Fibroblast of skin of left biceps (primary cell): ENCODE measurements at places on chromosomes 3 and 15.

DNA sequence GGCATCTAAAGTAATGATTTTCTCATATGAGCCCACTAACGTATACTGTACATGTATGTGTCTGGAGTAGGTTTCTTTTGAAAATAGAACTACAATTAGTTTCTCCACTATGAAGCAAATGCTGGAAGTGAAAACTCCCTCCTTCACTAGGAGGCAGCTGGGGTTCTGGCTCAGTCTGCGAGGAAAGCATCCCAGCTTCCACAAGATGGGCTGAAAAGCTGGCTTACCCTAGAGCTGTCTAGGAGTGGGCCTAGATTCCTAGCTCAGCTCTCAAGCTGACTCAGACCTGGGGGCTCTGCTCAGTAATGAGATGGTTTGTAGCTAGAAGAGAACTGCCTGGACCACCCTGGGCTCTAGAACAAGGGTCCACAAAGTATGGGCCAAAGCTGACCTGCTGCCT is 268.3 kb downstream of the THRB start:
- no peak for DNase-seq

GRCh38 chr3:152392272-152392880 is 123.6 kb downstream of the MBNL1 start:
- DNase-seq = no peak

DNA sequence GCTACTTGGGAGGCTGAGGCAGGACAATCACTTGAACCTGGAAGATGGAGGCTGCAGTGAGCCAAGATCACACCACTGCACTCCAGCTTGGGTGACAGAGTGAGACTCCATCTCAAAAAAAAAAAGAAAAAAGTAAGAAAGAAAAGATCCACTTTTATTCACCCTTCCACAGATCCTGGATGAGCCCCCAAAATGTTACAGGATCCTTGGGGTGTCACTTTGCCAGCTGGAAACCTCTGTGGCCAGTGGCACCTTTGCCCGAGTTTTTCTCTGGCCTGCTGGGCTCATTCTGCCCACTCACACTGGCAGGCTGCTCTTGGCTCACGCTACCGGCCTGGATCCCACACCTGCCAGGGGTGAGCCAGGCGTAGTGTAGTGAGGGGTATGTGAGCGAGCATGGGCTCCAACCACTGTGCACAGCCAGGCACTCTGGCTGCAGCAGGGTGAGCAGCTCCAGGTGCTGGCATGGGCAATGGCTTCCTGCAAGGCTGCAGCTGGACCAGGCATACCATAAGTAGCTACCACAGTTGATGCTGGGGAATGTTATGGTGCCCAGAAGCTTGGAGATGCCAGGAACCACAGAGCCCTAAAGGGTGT is 57.8 kb upstream of the C15orf39 start:
- DNase-seq = no peak

DNA sequence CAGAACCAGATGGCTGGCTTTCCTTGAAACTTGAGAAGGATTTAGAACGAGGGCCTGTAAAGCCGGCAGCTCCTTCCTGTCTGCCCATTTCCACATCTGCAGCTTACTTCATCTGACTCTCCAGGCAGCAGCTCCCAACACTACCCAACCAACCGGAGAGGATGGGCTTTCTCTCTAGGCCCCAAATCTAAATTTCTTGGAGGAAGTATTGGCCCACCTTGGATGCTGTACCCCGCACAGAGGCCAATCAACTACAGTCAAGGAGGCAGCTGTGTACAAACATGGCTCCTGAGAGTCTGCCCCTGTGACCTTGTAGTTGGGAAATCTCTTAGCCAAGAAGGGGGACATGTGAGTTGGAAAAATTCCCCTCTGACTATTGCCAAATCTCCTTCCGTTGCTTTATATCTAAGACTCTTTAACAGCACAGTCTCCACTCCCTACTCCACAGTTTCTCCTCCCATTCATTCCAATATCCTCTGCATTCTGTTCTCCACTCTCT is 8.0 kb upstream of the ACAP2 start:
- peak; percentile 25 for DNase-seq

DNA sequence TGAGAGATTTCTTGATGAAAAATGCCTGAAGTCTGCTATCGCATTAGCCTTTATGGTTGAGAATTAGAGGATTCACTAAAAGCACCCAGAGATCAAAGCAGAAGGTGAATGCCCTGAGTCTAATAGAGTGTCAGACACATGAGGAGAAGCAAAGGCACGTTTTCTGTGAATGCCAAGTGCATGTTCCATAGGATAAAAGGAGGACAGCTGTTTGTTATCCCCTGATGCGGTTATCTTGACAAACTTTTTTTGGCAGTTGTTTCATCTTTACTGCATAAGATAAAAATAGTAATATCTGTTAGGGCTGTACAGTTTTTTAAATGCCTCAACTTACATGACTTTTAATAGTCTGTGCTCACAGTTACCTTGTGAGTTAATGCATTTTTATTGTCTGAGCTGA is 65.3 kb upstream of the CD96 start:
- DNase-seq = no peak

DNA sequence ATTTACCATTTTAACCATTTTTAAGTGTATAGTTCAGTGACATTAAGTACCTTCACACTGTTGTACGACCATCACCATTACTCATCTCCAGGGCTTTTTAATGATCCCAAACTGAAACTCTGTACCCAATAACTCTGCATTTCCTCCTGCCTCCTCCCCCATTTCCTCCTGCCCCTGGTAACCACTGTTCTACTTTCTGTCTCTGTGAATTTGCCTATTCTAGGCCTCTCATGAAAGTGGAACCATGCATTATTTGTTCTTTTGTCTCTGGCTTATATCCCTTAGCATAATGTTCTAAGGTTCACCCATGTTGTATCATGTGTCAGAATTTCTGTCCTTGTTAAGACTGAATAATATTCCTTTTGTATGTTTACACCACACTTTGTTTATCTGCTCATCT is 154.2 kb downstream of the MECOM start:
- DNase-seq = no peak

GRCh38 chr3:46538803-46539442 is 27.2 kb downstream of the LRRC2 start:
- DNase-seq = no peak
